ENCODE measurements at places on chromosomes 4 and X.

- DNase-seq, result peak; percentile 60
Observed at GRCh38 chr4:26131711-26132110, 189.1 kb upstream of the RBPJ start.

DNA sequence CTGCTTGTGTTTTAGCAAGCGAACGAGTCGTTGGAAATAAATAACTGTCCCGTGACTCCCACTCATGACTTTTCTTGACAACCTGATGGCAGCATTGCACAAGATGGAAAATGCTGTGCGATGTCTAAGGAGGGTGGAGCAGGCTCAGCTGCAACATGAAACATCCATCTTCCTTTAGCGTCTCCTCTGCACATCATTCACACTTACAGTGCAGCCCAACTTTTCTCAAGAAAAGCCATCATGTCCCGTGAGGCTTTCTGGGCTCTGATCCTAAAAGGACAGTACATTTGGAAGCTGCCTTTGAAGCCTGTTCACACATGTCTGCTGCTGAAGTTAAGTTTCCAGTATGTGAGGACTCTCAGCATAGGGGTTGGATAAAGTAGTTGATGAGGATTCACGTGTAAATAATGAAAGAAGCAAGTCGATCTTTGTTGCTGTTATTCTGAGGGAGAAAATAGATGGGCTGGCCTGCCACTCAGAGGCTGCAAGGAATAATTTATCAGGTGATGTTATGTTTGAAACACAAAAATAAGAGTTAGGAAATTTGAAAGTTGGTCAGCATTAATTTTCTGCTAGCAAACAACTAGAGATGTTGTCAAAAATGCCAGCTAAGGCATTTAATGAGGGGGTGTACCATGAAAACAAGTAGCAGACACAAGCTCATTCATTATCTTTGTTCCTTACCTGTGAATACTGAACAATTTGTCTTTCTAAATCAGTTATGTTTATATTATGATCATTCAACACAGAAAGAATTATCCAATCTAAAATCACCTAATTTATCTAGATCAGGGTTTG lies 328.7 kb upstream of the ZFP42 start:
- DNase-seq, result no peak

DNA sequence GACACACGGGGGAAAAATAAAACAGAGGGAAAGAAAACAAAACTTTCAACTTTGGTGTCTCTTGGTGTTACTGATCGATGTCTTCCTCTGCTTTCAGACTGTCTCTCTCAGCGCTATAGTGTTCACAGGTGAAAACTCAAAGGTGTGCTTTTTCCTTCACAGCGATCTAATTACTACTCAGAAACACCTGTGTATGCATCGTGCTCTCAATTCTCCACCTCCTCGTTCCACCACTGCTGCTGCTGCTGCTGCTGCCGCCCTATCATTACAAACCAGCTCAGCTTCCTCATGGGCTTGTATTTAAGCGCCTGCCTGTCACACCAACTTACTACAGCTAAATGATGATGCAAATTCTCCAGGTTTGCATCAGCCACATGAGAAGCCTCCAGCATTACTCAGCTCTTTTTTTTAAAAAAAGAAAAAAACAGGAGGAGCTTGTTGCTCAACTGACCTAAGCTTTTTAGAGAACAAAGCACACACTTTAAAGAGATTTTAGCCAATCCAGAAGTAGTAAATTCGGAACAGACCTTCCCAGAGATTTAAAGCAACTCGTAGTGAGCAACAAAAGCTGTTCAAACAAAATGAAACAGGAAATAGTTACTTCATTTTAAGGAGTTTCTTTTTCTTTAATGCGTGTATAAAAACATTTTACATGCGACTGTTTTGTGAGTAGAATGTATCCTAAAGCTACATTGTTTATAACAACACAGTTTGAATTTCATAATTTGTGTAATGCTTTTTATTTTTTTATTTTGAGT lies at the start of gene SLC7A11:
Gene SLC7A11, minus strand, starts transcription at position 274 of the 758 bp plus-strand sequence. CDS start 280 bp downstream, outside the sequence.
- DNase-seq, result peak; percentile 57

DNA sequence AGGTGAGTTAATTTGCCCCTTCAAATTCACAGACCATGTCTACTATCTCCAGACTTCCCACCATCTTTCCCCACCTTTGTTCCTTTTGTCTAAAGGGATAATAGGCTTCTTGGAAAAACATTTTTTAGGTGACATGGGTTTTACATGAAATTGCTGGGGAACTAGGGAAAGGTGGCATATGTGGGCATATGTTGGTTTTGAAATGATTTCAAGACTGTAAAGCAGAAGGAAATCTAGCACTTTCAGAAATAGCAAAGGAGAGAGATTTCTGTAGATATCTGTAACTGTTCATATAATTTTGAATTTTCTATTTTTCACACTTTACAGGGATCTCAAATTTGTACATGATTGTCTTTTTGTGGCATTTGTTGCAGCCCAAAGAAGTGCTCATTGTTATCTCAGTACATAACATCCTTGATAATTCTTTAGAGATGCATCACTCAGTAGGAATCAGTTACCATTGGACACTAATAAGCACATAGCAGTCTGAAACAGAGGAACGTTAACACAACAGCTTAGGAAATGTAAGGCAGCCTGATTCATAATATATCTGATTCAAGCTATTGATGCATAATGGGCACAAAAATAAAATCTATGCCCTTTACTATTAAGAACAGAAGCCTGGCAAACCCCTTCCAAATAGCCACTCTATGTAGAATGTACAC lies 659.7 kb downstream of the CENPC start:
- no peak for DNase-seq

DNA sequence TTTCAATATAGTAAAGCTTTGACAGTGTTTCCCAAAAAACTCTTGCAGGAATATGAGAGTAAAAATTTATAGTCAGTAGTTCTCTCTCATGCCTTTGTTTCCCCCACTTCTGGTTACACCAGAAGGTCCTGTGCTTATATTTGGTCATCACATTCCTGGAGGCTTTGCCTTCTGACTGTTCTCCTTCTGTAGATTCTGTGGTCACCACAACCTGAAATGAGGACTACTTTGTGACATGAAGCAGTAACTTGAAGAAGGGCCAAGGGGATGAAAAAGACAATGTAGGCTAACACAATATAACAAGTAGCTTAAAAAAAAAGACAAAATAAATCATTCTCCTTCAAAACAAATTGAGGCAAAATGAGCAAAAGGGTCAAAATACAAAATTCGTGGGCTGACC lies 366.2 kb upstream of the NR3C2 start:
- no peak for DNase-seq

DNA sequence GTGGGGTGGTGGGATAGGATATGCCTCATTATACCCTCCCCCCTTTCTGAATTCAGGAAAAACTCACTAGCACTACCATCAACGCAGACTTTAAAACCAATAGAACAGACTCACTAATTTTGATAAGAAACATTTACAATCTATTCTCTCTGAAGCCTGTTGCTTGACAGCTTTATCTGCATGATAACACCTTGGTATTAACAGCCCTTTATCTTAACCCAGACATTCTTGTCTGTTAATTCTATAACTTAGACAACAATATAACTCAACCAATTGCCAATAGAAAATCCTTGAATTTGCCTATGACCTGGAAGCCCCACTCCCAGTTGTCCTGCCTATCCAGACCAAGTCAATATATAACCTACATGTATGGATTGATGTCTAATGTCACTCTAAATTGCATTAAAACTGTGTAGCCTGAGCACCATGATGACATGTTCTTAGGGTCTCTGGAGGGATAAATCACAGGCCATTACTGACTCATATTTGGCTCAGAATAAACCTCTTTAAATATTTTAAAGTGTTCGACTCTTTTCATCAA lies 1.5 kb upstream of the UGT2A3 start:
- no peak for DNase-seq

- DNase-seq, result no peak
Observed at GRCh38 chr4:54165011-54165410, 64.1 kb upstream of the PDGFRA start.

DNA sequence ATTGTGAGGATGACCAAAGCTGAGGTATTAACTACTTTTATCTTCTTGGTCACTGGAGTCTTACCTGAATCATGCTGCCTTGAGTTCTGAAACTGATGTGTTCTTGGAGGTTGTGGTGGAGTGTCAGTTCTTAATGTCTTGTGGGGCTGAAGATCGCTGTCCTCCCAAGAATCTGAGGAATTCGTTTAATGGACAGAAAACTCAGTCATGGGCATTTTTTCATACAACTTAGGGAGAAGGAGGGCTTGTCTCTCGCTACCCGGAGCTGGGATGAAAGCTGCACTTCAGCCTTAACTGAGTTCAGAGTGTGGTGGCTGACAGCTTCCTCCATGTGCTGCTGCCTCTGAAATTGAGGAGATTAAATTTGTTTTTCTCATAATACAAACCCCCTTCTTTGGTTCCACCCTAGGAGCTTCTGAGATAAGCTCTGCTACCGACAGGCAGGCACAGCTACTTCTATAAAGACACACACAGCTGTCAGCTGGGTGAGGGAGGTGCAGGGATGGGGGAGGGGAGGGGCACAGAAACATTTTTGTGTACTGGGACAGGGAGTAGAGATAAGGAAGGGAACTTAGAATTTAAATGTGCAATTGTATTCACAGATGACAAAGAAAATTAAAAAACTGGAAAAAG lies 30.8 kb downstream of the RBBP7 start:
- DNase-seq, result no peak

GRCh38 chrX:17743913-17744312 lies 6.6 kb downstream of the SCML1 start:
- no peak for DNase-seq

- DNase-seq, result no peak
Observed at GRCh38 chr4:123869286-123870215, 473.0 kb downstream of the SPRY1 start.

GRCh38 chrX:37686996-37687395 lies 1.4 kb downstream of the XK start:
- DNase-seq, result no peak

- DNase-seq, result no peak
Observed at GRCh38 chr4:87360338-87360935, 30.6 kb downstream of the HSD17B11 start.

GRCh38 chrX:19389227-19389845 lies 45.6 kb downstream of the PDHA1 start:
- no peak for DNase-seq

GRCh38 chr4:4302001-4302400 lies 11.9 kb downstream of the ZBTB49 start:
- no peak for DNase-seq

GRCh38 chrX:103727115-103727514 lies 16.4 kb downstream of the TMEM31 start:
- DNase-seq, result no peak

- no peak for DNase-seq
Observed at GRCh38 chr4:138633580-138633904, 382.0 kb upstream of the NOCT start.

DNA sequence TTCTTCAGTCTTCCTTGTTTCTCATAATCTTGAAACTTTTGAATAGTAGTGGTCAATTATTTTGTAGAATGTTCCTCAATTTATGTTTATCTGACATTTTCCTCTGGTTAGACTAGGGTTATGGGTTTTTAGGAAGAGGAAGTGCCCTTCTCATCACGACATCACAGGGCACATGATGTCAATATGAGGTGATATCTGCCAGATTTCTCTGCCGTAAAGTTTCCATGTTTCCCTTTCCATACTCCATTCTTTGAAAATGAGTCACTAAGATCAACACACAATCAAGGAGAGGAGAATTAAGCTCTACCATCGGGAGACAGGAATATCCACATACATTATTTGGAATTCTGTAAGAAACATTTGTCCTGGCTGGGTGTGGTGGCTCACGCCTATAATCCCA lies 28.4 kb downstream of the RP2 start:
- no peak for DNase-seq

All from stimulated activated CD8-positive, alpha-beta memory T cell treated with anti-CD3 and anti-CD28 coated beads, Interleukin-4, amount 100 ng/mL, for 48 hours (primary cell).